ENCODE measurements at places on chromosomes 4 and X. TPM values are rescaled to one million over a fixed set of nuclear protein-coding genes. Genes with fewer than 3 reads are reported as not detected.

DNA sequence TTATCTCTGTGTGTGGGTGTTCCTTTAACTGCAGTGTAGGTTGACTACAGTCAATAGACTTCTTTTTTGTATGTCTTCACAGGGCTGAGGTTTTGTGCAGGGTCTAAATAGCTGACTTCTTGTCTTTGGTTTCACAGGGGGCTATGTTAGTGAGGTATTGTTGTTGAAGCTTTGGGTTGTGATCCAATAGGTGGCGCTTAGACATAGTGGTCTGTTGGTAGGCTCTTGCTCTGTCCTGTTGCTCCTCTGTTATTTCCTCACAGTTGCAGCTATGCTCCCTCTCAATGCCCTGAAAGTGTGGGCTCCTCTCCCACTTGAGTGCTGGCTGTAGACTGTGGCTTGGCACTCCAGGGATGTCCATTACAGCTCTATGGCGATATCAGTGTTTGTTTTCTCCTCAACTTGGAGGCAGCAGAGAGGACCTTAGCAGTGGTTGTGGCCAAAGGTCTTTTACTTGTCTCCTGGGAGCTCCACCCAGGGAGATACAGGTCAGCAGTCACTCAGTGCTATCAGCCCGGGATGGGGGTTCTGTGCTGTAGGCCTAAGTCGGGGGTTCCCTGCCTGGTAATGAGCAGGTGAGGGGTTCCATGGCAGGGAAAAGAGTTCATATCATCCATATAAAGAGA, 14.0 kb downstream of the POF1B start:
- H3K27ac ChIP-seq, result no peak overlapping the region
- no peak overlapping the region for H3K4me3 ChIP-seq
- no peaks in the 10 kb centered on the region for H3K27me3 ChIP-seq
- no peak for DNase-seq
- no peaks in the 10 kb centered on the region for H3K4me1 ChIP-seq
- H3K36me3 ChIP-seq, result no peaks in the 10 kb centered on the region

GRCh38 chr4:123421937-123422781, 25.6 kb downstream of the SPRY1 start:
- no peaks in the 10 kb centered on the region for H3K27me3 ChIP-seq
- no peak overlapping the region for H3K27ac ChIP-seq
- no peak overlapping the region for H3K4me3 ChIP-seq

DNA sequence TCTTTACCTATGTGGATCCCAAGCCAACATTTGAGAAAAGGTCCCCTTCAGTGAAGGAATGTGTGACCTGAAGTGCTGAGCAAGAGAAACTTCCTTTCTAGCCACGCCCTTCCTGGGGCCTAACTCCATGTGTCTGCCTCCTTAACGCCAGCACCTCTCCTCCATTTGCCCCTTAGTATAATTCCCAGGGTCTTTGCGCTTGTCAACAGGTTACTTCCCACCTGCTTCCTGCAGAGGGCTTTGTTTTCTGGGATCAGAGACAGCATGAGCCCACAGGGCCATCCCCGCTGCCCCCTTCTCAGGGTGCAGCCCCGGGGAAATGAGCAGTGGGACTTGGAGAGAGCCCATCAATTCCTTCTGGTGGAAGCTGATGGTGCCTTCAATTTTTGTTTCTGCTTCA, 45.9 kb upstream of the DRD5 start:
- H3K4me3 ChIP-seq, result no peak overlapping the region
- DNase-seq, result no peak
- H3K27ac ChIP-seq, result no peak overlapping the region
- H3K36me3 ChIP-seq, result no peaks in the 10 kb centered on the region

DNA sequence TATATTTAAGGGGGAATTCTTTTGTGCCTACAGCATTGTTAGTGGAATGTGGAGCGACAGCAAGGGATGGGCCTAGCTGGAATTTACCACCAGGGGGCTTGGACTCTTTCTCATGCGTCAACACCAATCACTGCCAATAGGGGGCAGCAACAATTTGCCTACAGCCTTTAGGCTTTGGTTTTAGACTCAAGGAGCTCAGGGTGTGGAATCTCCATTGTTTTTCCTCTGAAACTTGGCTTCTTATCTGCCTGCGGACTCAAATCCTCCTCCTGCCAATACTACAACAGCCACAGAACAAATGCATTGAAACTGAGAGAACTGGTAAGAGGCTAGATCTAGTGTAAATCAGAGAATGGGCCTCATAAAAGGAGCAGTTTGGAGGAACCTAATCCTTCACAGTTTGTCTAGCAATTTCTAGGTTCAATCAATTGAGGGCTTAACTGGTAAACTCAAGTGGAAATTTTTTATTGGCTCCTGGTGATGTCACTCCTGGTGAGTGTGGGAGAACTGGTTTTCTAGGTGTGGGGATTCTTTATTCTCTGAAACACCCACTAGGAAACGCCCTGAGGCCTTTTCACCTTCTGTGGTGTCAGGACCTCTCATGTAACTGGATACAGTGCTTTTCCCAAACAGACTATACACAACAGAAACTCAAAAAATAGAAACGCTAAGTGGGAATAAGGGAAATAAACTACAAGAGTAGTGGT, 27.9 kb upstream of the TMSB4X start:
- H3K27ac ChIP-seq, result peak overlapping the region; percentile 37
- H3K4me1 ChIP-seq, result peaks cover 11% of the 10 kb centered on the region
- no peaks in the 10 kb centered on the region for H3K27me3 ChIP-seq
- H3K36me3 ChIP-seq, result no peaks in the 10 kb centered on the region
- DNase-seq, result peak; percentile 60
- no peak overlapping the region for H3K4me3 ChIP-seq

- H3K4me1 ChIP-seq, result no peaks in the 10 kb centered on the region
- no peak overlapping the region for H3K27ac ChIP-seq
- DNase-seq, result no peak
Measured at GRCh38 chr4:141871086-141871770, 234.8 kb downstream of the IL15 start.

DNA sequence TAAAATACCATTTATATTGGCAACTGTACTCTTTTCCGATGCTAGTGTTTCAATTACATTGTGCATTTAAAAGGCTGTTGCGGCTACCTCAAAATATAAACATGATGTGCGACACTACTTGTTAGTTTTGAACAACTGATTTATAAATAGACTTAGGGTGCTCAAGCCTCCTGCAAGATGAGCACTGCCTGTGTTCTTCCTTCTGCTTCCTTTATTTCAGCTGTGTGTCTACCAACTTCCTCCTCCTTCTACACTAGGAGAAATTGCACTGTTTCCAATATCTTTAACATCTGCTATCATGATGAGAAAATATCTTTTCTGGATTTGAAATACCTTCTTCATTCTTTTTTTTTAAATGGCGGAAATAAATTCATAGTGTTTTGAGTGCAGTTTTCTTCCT, 24.0 kb downstream of the TET2 start:
- H3K27ac ChIP-seq, result no peak overlapping the region
- DNase-seq, result no peak
- no peak overlapping the region for H3K4me3 ChIP-seq
- no peaks in the 10 kb centered on the region for H3K4me1 ChIP-seq
- no peaks in the 10 kb centered on the region for H3K36me3 ChIP-seq

GRCh38 chr4:164441109-164441508, 312.8 kb upstream of the SMIM31 start:
- no peaks in the 10 kb centered on the region for H3K36me3 ChIP-seq
- H3K4me1 ChIP-seq, result peaks cover 5% of the 10 kb centered on the region
- H3K27ac ChIP-seq, result no peak overlapping the region
- no peaks in the 10 kb centered on the region for H3K27me3 ChIP-seq
- no peak for DNase-seq

Gene MAGEB5
- not detected for total RNA-seq

Gene SEC24D
- total RNA-seq, result 28.5 TPM

Gene POU4F2
- not detected for total RNA-seq

Gene DAPP1
- total RNA-seq, result 0.76 TPM

Gene GRID2
- total RNA-seq, result not detected

Gene L1CAM
- total RNA-seq, result 14.8 TPM

Data from HCT116 (cell line).